CD4-positive, alpha-beta memory T cell (primary cell): ENCODE measurements at places on chromosomes 13 and 19. TPM values are rescaled to one million over a fixed set of nuclear protein-coding genes. Genes with fewer than 3 reads are reported as not detected.

Gene ZNF430
- total RNA-seq = 50.3 TPM

Gene NR1H2
- 103 TPM for total RNA-seq

- no peak for DNase-seq
Observed at GRCh38 chr19:45765702-45766295, 3.3 kb downstream of the SIX5 start.

- DNase-seq = no peak
Observed at GRCh38 chr19:4600893-4601292, 38.4 kb upstream of the TNFAIP8L1 start.

GRCh38 chr13:113825841-113826240 lies 38.0 kb downstream of the GAS6 start:
- DNase-seq = no peak

GRCh38 chr13:20720499-20720898 lies 17.0 kb downstream of the IL17D start:
- DNase-seq = no peak

GRCh38 chr13:98204546-98204945 lies 27.5 kb upstream of the RNF113B start:
- no peak for DNase-seq

GRCh38 chr13:48232420-48233045 lies 473 bp upstream of the ITM2B start:
- no peak for DNase-seq
